ENCODE measurements at places on chromosomes 1 and 21.

- DNase-seq = no peak
These were observed 146.2 kb upstream of the IRF2BP2 start for GRCh38 chr1:234756066-234756774.

- DNase-seq = no peak
These were observed 45.5 kb downstream of the VPS13D start for GRCh38 chr1:12275370-12275769.

GRCh38 chr1:212655668-212656440, 43.8 kb downstream of the BATF3 start:
- DNase-seq = no peak

DNA sequence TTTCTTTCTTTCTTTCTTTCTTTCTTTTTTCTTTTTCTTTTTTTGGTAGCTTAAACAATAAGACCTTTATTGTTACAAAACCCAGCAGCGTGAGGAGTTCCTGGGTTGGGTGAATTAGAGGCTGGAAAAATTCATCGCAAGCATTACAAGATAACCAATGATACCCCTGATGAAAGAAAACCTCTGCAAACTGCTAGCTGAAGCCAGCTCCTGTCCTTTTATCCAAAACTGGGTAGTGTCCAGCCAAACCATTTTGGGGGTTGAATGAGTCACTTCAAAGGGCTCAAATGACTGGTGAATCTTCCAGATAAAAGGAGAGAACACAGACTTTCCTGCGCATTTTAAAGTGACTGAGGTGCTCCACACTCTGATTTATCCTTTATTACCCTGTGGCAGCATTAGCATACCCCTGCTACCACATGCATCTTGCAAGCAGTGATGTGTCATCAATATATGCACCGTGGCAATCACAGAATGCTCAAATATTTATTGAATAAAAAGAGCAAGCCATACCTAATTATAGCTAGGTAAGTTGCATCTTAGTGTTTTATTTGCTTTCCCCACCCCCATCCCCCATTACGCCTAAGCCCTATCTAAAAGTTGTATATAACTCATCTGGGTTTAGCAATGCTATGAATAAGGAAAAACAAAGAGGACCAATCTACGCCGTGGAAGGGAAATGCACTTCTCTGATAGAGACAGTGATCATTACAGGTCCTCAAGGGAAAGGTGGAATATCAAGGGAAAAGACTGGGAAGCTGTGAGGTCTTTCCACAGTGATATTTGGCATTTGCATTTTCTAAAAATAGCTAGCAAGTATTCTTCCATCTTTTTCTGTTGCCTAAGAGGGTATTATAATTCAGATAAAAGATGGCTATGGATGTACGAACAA, 32.4 kb upstream of the CEP350 start:
- DNase-seq = no peak

GRCh38 chr1:119656410-119656955, 8.4 kb upstream of the ZNF697 start:
- no peak for DNase-seq

Data from fibroblast of skin of left quadriceps (primary cell).